ENCODE measurements at places on chromosomes 13 and 19.

- DNase-seq, result peak; percentile 52
Measured at GRCh38 chr19:10565028-10565566, 713 bp downstream of the KRI1 start.

- DNase-seq, result no peak
Measured at GRCh38 chr13:99046851-99047250, 69.0 kb upstream of the DOCK9 start.

DNA sequence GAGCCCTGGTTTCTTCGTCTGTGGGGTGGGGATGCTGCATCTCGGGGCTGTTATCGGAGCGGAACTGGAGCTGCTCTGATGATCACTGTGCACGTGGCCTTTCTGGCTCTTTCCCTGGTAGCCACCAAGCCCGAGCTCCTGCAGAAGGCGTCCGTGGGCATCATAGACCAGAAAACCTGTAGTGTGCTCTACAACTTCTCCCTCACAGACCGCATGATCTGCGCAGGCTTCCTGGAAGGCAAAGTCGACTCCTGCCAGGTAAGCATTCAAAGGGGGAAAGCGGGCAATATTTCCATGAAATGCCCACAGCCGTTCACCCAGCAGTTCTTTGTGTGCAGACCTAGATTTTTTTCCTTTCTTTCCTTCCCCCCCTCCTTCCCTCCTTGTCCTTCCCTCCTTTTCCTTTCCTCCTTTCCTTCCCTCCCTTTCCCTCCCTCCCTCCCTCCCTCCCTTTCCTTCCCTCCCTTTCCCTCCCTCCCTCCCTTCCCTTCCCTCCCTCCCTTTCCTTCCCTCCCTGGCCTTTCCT is 9.4 kb downstream of the TIMM13 start:
- no peak for DNase-seq

DNA sequence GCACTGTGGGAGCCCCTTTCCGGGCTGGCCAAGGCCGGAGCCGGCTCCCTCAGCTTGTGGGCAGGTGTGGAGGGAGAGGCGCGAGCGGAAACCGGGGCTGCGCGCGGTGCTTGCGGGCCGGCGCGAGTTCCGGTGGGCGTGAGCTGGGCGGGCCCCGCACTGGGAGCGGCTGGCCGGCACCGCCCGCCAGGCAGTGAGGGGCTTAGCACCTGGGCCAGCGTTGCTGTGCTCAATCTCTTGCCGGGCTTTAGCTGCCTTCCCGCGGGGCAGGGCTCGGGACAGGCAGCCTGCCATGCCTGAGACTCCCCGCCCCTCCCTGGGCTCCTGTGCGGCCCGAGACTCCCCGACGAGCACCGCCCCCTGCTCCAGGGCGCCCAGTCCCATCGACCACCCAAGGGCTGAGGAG is 405.2 kb upstream of the PRR20A start:
- no peak for DNase-seq

DNA sequence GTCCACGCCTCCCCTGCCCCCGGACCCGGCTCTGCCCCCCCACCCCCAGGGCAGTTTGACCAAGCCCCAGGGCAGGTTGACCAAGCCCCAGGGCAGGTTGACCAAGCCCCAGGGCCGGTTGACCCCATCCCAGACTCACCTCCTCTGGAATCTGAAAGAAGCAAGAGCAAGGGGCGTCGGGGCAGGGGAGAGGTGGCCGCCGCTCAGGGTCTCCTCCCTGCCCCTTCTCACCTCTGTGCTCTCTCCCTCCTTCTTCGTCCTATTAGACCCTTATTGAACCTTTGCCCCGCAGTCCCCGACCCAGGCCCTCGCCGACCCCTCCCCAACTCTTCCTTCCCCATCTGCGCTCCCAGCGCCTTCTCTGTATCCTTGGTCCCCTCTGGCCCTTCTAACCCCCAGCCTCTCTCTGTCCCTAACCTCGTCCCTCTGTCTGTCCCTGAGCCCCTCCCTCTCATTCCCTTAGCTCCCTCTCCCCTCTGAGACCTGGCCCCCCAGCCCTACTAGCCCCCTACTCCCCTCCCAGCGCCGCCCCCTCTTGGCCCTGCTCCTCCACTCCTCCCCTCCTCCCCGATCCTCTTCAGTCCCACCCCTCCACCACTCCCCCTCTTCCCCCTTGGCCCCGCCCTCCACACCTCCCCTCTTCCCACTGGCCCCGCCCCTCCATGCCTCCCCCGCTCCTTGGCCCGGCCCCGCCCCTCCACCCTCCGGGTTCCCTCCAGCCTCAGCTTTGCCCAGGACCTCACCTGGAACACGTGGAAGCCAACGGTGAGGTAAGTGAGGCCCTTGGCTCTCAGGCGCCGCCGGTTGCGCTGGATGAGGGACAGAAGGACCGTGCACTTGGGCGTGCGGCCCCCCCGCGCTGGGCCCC is 7.6 kb downstream of the CAPN12 start:
- peak; percentile 66 for DNase-seq
